ENCODE measurements at places on chromosomes 3 and 15. TPM values are rescaled to one million over a fixed set of nuclear protein-coding genes. Genes with fewer than 3 reads are reported as not detected.

FBXL22 gene
- total RNA-seq: 0.69 TPM

LARP6 gene
- total RNA-seq: not detected

PLIN1 gene
- 0.39 TPM for total RNA-seq

CKMT1A gene
- total RNA-seq: 0.27 TPM

MASP1 gene
- not detected for total RNA-seq

ECE2 gene
- not detected for total RNA-seq

CFAP100 gene
- total RNA-seq: not detected

C3orf49 gene
- not detected for total RNA-seq

STAC gene
- total RNA-seq: 0.26 TPM

PPM1L gene
- 1.8 TPM for total RNA-seq

PODXL2 gene
- 1.9 TPM for total RNA-seq

AP2M1 gene
- 204 TPM for total RNA-seq

ISLR2 gene
- 0.05 TPM for total RNA-seq

AADACL2 gene
- total RNA-seq: not detected

IGSF10 gene
- not detected for total RNA-seq

CCDC9B gene
- 0.98 TPM for total RNA-seq

CAND2 gene
- total RNA-seq: 2.2 TPM

SLC2A2 gene
- not detected for total RNA-seq

OR5K2 gene
- not detected for total RNA-seq

FBN1 gene
- 0.56 TPM for total RNA-seq

PRTG gene
- total RNA-seq: not detected

RTF1 gene
- 32.3 TPM for total RNA-seq

IL17RE gene
- 3.1 TPM for total RNA-seq

GOLGA8S gene
- 0.11 TPM for total RNA-seq

SHISA5 gene
- 52.9 TPM for total RNA-seq

ADAMTS7 gene
- 0.09 TPM for total RNA-seq

PCSK6 gene
- total RNA-seq: 0.95 TPM

BMF gene
- 7.6 TPM for total RNA-seq

TIMP4 gene
- 0.11 TPM for total RNA-seq

TNNC1 gene
- total RNA-seq: 2.7 TPM

NDN gene
- total RNA-seq: 1.9 TPM

SPINK8 gene
- total RNA-seq: not detected

GPR176 gene
- 0.30 TPM for total RNA-seq

CDC25A gene
- total RNA-seq: 32.5 TPM

SOX14 gene
- total RNA-seq: not detected

GPD1L gene
- total RNA-seq: 10.1 TPM

TGM4 gene
- total RNA-seq: not detected
